ENCODE measurements at places on chromosomes 5 and 9.

DNA sequence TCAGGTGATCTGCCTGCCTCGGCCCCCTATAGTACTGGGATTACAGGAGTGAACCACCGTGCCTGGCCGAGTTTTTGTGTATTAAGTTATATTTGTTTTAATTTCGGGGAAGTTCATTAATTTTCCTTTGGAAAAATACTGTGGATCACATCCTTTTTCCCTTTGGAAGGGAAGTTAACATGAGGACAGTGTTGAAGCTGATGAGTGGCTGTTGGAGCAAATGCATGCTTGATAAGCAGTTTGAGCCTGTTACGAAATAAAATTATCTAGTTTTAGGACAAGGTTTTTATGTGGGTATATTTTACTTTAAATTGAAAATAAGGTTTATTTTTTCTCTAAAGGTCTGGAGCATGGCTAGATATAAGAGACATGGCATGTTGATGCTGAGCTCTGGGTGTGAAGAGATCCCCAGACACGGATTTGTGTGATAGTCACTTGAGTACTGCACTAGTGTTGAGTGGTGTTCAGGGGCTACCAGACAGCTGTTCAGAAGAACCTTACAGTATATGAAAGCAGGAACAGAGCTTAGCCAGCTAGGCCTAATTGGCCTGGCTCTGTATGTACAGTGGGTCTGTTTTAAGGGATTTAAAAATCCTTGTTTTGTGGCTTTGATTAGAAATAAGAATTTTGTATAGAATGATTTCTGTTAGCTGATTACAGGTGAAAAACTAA, 17.4 kb downstream of the LMNB1 start:
- DNase-seq: no peak

DNA sequence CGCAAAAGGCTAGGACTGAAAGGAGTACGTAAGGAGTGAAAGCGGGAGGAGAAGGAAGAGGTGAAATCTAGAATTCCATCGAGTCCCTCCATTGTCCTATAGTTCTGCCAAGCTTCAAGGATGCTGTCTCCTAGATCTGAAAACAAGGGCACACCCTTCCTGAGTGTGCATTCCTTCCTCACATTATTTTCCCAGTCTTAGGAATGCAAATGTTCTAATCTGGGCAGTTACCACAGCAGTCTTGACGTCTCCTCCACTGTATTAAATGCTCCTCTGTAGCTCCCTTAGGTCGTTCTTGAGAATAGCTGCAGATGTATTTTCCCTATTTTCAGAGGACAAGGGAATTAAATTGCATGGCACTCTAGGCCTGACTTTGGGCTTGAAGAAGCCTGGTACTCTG, 127.6 kb downstream of the SLIT3 start:
- no peak for DNase-seq

DNA sequence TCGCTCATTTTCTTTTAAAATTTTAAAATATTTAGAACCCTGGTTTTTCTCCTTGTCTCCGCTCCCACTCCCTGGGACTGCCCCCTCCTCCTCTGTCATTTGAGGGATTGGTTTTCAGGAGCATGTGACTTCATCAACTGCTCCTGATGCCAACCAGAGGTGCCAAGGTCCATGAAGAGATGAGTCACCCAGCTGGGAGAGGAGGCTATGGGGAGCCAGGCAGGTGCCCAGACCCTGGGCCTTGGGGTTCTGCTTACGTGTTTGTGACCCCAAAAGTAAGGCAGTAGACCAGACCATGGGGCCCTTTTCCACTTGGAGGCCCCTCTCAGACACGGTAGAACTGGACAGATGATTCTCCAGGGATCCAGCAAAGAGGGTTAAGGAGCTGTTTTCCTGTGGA, 167.0 kb downstream of the FGF18 start:
- DNase-seq: no peak

- no peak for DNase-seq
These were observed 125.6 kb upstream of the PITX1 start for GRCh38 chr5:135159626-135160025.

GRCh38 chr5:25095261-25095660, 450.5 kb upstream of the CDH10 start:
- DNase-seq: no peak

- no peak for DNase-seq
These were observed 39.6 kb downstream of the CTSL start for GRCh38 chr9:87765521-87765920.

DNA sequence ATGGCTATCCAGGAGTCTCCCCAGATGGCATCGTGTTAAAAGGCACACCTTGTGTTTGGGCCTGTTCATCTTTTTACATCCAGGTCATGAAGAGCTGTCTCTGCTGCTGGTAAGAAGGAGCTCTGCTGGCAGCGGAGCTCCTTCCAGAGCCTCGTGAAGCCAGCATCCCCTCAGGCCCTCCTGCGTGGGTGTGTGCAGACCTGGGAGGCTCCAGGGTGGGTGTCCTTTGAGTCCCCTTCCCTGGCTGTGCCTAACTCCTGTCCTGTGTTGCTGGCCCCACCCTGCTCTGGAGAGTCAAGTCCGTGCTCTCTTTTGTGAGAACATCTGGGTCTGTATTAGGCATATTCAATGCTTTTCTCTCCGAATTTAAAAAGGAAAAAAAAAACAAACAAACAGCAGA, 149.6 kb upstream of the IRX2 start:
- DNase-seq: no peak

DNA sequence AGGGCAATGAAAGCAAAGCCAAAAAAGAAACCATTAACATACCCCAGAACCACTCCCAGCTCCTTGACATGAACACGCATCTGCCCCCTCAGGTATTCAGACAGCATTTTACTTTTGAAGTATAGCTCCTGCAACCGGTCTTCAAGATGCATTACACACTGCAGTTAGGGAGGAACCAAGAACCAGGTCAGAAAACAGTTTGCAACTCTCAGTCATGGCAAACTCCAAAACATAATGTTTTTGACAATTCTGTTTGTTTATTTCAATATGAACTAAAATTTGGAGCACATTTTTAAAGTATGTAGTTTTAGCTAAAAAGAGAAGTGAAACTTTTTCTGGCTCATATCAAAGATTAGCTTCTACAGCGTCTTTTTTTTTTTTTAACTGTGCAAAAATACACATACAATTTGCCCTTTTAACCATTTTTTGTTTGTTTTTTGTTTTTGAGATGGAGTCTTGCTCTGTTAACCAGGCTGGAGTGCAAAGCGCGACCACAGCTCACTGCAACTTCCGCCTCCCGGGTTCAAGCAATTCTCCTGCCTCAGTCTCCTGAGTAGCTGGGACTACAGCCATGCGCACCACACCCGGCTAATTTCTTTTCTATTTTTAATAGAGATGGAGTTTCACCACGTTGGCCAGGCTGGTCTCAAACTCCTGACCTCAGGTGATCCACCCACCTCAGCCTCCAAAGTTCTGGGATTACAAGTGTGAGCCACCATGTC, 12.2 kb upstream of the RAPGEF6 start:
- no peak for DNase-seq

GRCh38 chr5:119187776-119188529, 117.1 kb downstream of the DMXL1 start:
- no peak for DNase-seq

GRCh38 chr5:160959804-160960203, 107.8 kb upstream of the ATP10B start:
- no peak for DNase-seq

GRCh38 chr5:131514316-131515283, 120.4 kb downstream of the RAPGEF6 start:
- DNase-seq: no peak

DNA sequence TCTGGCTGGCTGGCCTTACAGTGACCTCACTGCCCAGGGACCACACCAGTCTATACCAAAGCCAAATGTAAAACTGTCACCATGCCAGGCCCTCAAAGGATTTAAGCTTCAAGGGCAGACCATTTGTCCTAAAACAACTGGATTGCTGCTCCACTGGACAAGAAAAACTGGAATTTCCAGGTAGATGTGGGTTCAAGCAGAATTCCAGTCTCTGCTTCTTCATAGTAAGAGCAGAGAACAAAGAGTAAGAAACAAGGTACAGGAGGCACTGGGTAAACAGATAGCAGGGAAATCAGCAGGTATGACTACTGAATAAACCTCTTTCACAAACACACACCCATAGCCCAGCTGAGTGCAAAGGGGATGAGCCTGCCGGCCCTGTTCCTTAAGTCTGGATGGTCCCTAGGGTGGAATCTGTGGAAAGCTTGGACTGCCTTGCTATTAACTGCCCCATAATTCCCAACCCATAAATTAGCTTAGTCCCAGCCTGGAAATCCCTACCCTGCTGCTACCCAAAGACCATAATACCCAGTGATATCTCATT, 5.5 kb downstream of the B4GALT1 start:
- no peak for DNase-seq

- no peak for DNase-seq
These were observed 4.3 kb downstream of the CCL19 start for GRCh38 chr9:34686732-34687131.

GRCh38 chr5:76664079-76664478, 40.9 kb upstream of the F2RL2 start:
- no peak for DNase-seq

- DNase-seq: no peak
These were observed 1135.9 kb upstream of the WWC1 start for GRCh38 chr5:167155387-167156005.

DNA sequence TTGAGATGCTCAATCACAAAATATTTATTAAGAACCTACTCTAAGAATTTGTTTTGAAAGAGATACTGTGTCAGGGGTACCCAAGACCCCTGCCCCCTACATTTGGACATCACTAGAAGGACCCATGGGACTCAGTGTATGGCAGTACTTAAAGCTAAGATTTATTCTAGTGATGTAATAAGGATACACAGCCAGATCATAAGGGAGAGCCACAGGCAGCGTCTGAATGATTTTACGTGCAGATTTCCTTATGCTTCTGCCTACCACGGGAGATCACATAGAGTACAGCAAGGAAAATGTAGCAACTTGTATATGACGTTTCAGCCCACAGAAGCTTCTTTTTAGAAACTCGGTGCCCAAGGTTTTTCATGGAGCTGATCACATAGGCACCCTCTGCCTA, 172.9 kb downstream of the DEPDC1B start:
- DNase-seq: no peak

DNA sequence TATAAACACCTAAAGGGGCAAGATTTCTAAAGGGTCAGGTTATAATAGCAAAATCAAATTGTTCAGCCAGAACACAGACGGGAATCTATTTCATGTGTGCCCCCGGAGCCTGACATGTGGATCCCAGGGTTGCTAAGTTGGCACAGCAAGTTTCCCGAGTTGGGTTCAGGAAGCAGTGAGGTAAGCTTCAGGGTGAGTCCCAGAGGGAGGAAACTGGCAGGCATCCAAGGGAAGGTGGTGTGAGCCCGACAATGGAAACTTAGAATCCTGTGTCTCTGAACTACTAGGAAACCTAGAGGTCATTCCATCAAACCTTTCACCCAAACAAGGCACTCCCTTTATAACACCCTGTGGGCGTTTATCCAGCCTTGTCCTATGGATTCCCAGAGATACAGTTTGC, 98.4 kb downstream of the ADRB2 start:
- no peak for DNase-seq

- no peak for DNase-seq
These were observed 459.4 kb upstream of the ITGA1 start for GRCh38 chr5:52328220-52328806.

DNA sequence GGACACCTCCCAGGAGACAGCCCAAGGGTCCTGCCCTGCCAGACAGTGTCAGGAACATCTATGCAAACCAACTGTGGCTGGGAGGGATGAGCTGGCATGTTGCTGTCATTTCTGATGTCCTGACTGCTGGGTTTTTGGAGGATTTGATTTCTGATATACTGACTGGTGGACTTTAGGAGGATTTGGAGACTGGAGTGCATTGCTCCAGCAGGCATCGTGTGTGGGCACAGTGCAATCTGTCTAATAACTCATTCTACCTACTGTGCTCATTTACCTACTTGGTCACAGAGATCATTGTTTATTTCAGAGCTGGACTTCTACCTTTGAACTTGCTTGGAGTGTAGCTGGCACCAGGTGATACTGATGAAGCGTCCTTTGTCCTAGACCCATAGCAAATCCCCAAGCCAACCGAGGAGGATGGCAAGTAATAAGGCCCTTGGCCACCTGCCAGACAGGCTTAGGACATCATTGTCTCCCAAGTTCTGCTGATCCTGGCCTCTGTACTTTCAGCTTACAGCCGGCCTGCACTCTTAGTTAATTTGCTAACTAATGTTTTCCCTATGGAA, 124.3 kb upstream of the ICE1 start:
- DNase-seq: no peak

GRCh38 chr9:98860871-98861293, 53.4 kb downstream of the GALNT12 start:
- no peak for DNase-seq

DNA sequence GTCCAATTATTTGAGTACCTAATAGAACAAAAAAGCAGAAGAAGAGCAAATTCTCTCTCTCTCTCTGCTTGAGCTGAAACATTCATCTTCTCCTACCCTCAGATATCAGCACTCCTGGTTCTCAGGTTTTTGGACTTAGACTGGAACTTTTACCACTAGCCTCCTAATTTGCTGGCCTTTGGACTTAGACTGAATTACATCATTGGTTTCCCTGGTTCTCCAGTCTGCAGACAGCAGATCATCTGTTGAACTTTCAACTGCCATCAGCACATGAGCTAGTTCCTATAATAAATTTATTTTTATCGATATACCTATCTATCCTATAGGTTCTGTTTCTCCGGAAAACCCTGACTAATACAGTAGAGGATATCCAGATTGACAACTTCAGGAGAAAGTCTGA, 208.9 kb upstream of the GAS1 start:
- no peak for DNase-seq

DNA sequence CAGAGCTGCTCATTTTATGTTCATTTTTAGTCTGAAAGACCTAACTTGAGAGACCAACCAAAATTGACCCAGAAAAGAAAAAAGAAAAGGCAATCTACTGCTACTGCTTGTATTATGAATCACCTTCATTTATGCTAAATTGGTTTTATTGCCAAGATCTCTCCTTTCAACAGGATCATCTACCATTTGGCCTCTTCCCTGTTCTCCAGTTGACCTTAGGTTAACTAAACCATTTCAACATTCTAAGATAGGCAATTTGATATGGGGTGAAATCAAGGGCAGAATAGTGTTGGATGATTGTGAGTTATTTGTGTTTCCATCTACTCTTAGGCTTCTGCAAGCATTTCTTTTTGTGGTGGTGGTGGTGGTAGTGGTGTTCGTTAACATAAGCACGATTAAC, 48.3 kb upstream of the POU4F3 start:
- no peak for DNase-seq

DNA sequence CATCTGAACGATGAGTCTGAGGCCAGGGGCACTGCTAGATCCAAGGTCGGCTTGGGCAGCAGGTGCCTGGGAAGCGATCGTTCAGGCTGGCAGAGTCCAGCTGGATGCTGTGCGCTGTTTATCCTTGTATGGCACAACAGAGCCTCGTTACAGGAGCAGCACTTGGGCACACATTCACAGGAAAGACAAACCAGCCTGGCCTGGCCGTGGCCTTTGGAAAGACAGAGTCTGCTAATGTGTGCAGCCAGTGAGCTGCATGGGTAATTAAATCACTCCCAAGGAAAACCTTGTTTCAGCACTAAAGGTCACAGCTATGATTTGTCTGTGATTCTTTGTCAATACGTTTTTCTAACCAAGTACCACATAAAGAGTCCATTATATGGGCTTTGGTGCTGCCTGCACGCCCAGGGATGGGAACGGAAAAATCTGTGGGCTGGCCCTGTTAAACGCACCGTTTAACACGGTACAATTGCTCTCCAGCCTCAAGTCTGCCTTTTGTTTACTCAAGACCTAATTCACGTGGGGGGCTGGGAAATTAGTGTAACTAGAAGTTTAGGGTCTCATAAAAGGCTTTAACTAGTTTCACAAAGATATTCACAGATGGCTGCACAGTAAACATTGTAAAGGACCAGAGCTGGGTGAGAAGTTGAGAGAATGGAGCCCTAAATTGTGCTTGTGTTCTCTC, 509.3 kb downstream of the KDM4C start:
- no peak for DNase-seq
